ENCODE measurements at places on chromosomes 1 and 21. TPM values are rescaled to one million over a fixed set of nuclear protein-coding genes. Genes with fewer than 3 reads are reported as not detected.

DNA sequence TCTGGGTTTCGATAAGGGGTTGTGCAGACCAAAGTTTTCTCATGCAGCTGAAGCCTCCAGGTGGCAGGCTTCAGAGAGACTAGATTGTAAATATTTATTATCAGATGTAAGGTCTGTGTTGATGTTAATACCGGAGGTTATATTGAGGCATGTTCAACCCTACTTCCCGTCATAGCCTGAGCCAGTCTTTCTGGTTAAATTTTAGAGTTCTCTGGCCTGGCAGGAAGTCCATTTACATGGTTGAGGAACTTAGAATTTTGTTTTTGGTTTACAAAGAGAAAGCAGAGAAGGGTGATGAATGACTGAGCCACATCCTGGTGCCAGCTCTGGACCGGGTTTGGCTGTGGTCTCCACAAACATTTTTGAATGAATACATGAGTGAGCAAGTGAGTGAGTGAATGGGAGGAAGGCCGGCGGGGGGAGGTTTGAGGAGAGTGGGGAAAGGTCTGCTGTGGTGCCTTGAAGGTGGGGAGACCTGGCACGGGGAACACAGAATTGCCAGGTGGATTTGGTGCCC, 218.5 kb downstream of the DISC1 start:
- DNase-seq, result peak; percentile 71

GRCh38 chr1:220374449-220374848, 102.2 kb upstream of the RAB3GAP2 start:
- no peak for DNase-seq

GRCh38 chr1:103058391-103058790, 49.9 kb downstream of the COL11A1 start:
- DNase-seq, result no peak

DNA sequence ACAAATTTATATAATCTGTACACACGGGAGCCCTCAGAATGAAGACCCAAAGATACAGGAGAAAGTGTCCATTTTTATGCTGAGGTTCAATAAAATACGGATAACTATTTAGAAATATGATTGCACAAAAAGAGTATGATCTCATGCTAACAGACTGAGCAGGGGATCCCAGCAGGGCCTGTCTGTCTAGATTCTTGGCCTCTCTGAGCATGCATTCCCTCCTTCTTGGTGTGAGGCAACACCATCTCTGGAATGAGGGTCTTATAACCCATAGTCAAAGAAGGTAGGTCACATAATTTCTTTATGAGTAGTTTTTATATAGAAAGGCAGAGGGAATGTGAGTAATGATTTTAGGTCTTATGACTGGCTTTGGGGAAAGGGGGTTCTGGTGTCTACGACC, 5.4 kb downstream of the PRMT6 start:
- no peak for DNase-seq

GRCh38 chr1:155278689-155279160, 1.5 kb downstream of the HCN3 start:
- no peak for DNase-seq

GRCh38 chr1:107523061-107523460, 382.2 kb downstream of the NTNG1 start:
- DNase-seq, result no peak

The CLCA1 gene
- polyA plus RNA-seq, result not detected

The ACTL8 gene
- polyA plus RNA-seq, result not detected

Measured in kidney (tissue), 22 donors.